Right atrium auricular region (tissue), 2 donors: ENCODE measurements at places on chromosomes 7 and 10. TPM values are rescaled to one million over a fixed set of nuclear protein-coding genes. Genes with fewer than 3 reads are reported as not detected.
A peak's percentile ranks its signal among the peaks of the same experiment; 100 is the strongest.

The RSPH10B gene
- not detected for total RNA-seq

The NUTM2D gene
- total RNA-seq: 4.8 TPM

The SLIT1 gene
- total RNA-seq: not detected

The ARHGAP22 gene
- 1.8 TPM for total RNA-seq

DNA sequence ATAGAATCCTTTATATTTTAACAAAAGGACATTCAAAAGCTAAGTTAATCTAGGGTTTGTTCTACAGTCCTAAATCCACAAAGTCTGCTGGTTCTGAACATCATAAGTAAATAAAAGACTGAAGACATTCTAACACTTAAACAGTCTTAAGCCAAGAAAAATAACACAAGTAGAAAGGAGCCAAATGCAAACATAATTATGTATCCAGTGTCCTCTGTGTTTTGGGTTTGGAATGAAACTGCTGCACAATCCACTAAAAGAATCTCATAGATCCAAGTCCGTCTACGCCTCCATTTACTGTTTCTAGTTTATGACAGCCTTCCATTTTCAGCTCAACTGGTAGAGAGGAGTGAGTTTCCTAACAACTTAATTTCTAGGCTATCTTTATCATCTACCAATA, 623.6 kb upstream of the FZD8 start:
- DNase-seq: no peak
- H3K27ac ChIP-seq: no peak overlapping the region
- no peak overlapping the region for H3K4me3 ChIP-seq
- no peaks in the 10 kb centered on the region for H3K36me3 ChIP-seq
- no peaks in the 10 kb centered on the region for H3K27me3 ChIP-seq

DNA sequence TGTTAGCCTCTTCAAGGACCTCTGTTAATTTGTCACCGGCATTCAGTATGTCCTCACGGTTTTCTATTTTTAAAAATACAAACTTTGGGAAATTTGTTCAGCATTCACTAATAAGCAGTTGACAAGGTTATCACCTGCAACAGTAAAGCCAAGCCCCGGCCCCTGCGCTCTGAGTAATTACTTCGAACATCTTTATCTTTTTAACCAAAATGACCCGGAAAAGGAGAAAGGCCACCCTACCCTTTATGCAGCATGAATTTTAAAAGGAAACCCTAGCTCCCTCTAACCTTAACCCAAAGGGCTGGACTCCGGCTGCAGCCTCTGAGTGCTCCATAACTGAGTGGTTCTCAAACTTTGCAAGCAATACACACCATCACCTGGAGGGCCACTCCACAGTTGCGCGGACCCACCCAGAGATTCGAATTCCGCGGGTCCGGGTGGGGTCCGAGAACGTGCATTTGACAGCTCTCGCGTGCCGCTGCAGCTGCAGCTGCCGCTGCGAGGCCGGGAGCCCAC, 940 bp downstream of the NSMCE4A start:
- peak overlapping the region; percentile 80 for H3K4me3 ChIP-seq
- H3K36me3 ChIP-seq: peaks cover 18% of the 10 kb centered on the region
- no peaks in the 10 kb centered on the region for H3K27me3 ChIP-seq

GRCh38 chr7:128714701-128715495, 24.3 kb upstream of the CALU start:
- H3K36me3 ChIP-seq: no peaks in the 10 kb centered on the region
- no peak for DNase-seq
- no peaks in the 10 kb centered on the region for H3K27me3 ChIP-seq
- H3K4me1 ChIP-seq: no peaks in the 10 kb centered on the region
- no peak overlapping the region for H3K4me3 ChIP-seq
